Common myeloid progenitor, CD34-positive (primary cell): ENCODE measurements at places on chromosomes 1 and 21.

DNA sequence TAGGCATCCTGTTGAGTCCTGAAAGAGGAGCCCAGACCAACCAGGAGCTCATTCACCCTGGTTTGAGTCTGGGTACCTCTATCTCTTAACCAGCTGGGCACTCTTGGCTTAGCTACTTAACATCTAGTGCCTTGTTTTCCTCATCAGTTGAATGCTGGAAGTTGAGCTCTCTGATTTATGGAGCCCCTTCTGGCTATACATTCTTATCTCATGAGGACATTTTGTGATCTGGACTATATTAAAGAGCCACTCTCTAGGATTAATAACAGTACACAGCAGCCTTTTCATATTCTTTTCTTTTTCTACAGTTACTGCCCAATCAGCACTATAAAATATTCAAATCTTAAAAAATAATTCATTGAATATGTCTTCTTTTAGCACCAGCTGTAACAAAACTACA, 296.9 kb upstream of the RUNX1 start:
- no peak for DNase-seq

DNA sequence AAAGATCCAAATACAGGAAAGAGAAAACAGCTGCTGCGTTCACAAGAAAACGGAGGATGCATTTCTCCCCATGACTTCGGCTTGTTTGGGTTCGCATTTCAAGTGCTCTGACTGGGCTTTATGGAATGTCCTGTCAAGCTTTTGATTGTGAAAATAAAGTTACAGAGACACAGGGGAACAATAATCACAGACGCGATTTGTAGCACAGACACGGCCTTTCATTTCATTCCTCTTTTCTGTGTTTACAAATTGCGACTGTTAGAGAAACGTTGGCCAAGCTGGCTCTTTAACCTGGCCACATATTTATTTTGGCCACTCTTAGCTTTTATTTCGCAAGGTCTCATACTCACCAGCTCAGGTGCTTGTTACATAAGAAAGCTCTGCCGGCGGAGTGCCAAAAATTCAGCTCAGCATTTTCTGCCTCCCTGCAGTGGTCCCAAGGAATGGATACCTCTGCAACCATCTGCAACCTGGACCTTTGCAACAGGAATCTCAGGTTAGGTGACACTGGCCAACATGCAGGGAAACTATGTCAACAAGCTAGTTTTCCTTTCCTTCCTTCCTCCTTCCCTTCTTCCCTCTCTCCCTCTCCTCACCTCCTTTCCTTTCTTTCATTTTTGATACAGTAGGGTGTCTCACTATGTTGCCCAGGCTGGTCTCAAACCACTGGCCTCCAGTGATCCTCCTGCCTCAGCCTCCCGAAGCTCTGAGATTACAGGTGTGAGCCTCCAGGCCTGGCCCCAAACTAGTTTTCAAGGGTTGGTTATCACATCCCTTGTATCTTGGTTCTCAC, 58.2 kb upstream of the SLC45A1 start:
- DNase-seq, result no peak

- DNase-seq, result no peak
Observed at GRCh38 chr21:41965045-41965444, 11.2 kb upstream of the C2CD2 start.

GRCh38 chr1:81174052-81174451, 626.7 kb upstream of the ADGRL2 start:
- no peak for DNase-seq

DNA sequence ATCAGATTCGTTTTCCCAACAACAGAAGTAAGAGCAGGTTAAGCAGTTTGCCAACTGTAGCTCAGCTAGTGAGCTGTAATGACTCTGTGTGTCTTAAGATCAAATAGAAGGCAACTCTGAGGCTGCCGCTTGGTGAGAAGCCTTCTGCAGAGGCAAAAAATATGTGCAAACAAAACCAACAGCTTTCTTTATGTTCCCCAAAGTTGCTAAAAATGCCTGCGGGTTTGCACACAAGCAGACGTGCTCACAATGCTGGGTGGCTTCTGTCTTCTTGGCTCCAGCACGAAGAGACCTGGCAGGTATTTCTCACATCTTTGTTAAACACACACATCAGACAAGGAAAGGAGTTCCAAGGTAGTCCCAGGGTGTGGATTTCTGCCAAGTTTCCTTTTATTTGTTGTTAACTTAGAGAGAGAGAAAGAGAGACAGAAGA, 158.9 kb upstream of the JUN start:
- DNase-seq, result no peak

DNA sequence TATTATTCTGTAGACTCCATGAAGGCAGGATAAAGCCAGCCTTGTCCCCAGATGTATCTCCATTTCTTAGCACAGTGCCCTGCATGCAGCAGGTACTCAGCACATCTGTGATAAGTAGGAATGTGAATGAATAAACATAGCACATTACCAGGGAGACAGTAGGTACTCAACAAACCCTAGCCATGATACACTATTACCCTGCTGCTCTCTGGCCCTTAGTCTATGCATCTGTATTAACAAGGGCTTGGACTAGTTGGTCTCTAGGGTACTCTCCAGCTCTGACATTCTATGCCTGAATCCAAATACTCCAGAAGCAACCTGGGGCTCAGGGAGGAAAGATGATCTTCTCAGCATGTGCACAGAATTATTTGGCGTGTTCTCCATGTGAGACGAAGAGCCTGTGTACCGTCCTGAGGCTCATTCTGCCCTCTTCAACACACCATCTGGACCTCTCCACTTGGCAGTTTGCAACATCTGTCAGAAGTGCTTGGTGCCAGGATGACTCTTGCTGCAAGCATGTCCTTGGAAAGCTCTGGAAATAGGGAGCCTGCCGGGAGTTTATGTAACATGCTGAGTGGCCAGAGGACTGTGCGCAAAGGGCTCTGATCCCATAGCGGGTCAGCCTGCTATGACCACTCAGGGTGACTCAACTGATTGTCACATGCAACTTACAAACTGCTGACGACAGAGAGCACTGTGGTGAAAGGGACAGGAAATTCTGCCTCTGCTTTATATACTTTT, 228.2 kb upstream of the USP24 start:
- DNase-seq, result no peak

- DNase-seq, result no peak
Observed at GRCh38 chr1:184399192-184399847, 12.5 kb downstream of the C1orf21 start.

DNA sequence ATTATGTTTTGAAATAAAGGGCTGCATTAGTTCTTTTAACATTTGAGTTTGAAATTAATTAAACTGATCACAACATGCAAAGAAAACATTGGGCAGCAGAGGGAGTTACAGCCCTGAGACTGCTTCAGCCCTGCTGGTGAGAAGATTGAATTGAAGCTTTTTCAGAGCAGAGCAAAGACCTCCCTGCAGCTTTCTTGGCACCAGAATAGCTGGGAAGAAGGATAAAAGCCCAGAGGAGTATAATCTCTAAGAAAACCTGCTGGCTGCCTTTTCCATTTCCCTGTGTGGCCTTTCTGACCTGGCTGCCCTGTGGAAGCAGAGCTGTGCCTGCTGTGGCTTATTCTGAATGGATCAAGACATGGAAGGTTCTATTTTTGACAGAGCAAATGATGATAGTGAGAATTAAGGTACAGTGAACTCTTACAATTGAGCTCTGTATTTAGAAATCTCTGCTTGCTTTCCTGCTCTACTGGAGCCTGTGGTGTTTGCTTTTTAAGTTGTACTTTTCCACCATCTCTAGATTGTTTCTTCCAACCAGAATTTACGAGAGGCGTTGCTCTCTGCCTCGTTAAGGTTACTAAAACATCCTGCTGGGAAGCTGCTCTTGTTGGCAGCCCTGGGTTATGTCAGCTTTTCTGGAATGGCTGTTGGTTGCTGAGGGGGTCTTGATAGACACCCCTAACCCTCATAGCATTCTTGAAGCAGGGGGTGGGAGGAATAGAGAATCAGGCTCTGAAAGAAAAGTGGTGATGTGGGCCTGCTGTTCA, 9.9 kb downstream of the SNRPE start:
- peak; percentile 69 for DNase-seq

GRCh38 chr1:18256282-18257235, 149.0 kb downstream of the IGSF21 start:
- DNase-seq, result peak; percentile 47
